RPMI7951 (cell line): ENCODE measurements at places on chromosomes 4 and X. TPM values are rescaled to one million over a fixed set of nuclear protein-coding genes. Genes with fewer than 3 reads are reported as not detected.

DNA sequence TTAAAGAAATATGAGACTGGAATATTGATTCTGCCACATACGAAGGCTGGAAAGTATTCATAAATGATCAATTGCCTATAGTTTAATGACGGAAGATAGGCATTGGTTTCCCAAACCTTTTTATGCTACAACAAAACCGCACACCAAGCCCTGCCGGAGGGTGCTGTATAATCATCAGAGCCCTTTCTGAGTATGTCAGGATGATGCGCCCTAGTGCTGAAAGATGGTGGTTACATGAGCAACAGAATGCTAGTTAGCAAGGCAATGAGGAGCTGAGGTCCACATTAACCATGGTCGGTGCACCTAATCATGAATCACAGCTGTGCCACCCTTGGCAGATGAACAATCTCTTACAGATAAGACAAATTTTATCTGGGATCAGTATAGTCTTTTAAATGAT is 491.1 kb downstream of the PACRGL start:
- DNase-seq, result no peak

DNA sequence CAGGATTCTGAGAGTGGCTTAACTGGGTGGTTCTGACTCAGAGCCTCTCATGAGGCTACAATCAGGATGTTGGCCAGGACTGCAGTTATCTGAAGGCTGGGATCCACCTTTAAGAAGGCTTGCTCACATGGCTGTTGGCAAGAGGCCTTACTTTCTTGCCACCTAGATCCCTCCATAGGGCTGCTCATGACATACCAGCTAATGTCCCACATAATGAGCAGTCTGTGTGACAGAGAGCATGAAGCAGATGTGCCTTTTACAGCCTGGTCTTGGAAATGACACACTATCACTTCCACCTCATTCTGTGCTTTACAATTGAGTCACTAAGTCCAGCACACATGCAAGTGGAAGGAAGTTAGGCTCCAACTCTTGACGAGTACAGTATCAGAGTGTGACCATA is 4.3 kb upstream of the RBM3 start:
- DNase-seq, result peak; percentile 57

DNA sequence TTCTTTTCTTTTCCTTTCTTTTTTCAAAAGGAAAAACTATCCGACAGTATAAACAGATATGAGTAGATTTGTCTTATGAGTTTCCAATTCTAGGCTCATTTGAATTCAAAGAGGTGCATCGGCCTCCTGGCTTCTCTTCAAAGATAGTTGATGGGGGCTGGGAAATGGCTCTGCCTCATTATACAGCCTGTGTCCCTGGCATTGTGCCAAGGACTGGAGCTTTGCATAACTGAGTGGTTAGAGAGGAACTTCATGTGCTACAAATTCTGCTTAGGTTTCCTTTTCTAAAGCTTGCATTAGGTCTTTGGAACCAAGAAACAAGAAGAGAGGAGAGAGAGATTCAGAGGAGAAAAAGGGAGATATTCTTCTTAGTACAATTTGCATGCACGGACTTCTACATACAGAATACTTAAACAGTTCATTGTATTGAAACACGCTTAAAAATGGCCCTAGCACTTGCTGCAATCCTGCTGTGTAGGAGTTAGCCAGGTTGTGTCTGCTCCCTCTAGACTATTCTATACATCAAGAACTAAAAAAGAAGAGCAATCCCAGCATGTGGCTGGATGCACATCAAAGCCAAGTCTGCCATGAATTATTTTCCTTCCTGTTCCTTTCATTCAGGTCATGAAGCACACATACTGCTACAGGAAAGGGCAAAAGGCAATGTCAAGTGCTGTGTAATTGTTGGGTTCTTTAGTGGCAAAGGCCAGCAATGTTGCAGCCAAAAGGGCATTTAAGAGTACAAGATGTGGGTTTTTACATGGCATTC is 70.9 kb downstream of the INTS12 start:
- peak; percentile 39 for DNase-seq

DNA sequence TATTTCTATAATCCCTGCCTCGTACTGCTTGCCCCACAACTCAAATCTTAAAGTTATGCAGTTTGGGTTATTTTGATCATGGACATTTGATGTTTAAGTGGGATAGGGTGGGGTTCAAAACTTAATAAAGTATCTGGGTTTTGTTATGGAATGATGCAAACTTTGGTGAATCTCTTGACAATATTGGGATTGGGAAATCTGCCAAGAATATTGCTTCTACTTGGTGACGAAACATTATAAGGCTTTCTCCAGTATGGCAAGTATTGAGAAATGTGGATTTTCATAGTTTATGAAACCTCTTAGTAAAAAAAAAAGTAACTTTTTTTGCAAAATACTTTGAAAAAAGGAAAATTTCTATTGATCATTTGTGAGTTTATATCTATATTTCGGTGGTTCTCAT is 130.8 kb upstream of the SFRP2 start:
- no peak for DNase-seq

DNA sequence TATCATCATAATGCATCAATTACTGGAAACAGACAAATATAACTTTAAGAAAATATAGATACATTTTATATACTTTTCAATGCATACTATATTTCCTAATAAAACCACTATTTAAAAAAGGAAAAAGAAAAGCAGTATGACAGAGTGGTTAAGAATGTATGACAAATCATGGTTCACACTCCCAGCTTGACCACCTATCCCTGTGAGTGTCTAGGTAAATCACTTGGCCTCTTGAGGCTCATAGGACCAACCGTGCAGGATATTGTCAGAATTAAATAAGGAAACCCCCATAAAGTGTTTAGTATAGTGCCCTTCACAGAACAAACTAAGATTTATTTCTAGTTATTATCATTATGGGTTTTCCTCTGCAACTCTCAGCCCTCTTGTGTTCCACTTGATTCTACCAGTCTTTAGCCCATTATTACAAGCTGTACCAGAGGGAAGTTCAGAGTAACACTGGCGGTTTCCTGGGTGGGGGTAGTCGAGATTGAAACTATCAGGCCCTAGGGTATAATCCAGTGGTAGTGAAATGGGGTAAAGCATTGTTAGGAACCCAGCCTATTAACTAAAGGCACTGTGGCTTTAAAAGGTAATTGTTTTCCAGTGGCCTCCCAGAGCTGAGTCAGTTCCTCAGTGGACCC is 55.5 kb upstream of the PAK3 start:
- DNase-seq, result peak; percentile 37

DNA sequence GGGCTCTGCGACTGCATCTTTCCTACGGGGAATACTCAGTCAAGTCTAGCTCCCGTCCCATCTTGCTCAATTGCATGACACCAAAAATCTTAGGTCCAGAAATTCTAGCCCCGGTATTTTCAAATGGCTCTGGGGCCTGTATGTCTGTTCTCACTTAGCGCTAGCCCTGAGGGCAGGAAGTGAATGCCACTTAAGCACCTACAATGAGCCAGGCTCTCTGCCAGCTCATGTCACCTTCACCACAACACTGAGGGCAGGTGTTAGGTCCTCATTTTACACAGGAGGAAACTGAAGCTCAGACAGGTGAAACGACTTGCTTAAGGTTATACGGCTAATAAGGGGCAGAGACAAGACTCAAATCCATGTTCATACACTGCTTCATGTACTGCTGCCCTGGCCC is 282.8 kb downstream of the PPP1R2C start:
- no peak for DNase-seq

The RS1 gene
- total RNA-seq, result not detected in 2 replicates

The SPANXB1 gene
- 7.0 and 8.7 TPM in 2 replicates for total RNA-seq

The PPP2R2C gene
- total RNA-seq, result under 0.01 and 0.10 TPM in 2 replicates

The TEX28 gene
- total RNA-seq, result not detected in 2 replicates

The SCML2 gene
- total RNA-seq, result 4.1 and 6.3 TPM in 2 replicates

The RBMXL3 gene
- not detected in 2 replicates for total RNA-seq
